Kidney capillary endothelial cell (primary cell): ENCODE measurements at places on chromosomes 13 and 19.

- no peak for DNase-seq
Observed at GRCh38 chr13:38952827-38953226, 37.8 kb downstream of the STOML3 start.

DNA sequence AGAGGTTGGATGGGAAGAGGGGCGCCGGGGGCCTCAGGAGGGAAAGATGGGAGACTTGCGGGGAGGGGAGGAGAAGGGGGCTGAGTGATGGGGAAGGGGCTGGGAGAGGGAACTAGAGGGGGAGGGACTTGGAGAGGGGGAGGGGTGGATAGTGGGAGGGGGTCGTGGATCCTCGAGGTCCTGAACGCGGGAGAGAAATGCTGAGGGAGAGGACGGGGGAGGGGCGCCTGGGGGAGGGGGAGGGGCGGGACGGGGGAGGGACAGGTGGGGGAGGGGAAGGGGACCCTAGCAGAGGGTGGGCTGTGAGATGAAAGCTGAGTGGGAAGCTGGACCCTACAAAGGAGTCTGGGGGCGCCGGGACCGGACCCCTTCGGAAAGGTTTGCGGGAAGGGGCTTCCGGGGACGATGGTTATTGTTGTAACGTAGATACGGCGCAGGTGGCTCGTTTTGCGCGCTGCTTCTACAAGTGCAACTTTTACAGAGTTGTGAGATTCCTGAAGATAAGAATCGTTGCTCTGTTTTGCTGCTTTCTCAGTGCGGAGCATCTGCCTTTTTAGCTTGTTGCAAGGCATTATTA lies 418 bp downstream of the ZNF444 start:
- no peak for DNase-seq

- no peak for DNase-seq
Observed at GRCh38 chr13:100197591-100198365, 108.9 kb downstream of the PCCA start.

DNA sequence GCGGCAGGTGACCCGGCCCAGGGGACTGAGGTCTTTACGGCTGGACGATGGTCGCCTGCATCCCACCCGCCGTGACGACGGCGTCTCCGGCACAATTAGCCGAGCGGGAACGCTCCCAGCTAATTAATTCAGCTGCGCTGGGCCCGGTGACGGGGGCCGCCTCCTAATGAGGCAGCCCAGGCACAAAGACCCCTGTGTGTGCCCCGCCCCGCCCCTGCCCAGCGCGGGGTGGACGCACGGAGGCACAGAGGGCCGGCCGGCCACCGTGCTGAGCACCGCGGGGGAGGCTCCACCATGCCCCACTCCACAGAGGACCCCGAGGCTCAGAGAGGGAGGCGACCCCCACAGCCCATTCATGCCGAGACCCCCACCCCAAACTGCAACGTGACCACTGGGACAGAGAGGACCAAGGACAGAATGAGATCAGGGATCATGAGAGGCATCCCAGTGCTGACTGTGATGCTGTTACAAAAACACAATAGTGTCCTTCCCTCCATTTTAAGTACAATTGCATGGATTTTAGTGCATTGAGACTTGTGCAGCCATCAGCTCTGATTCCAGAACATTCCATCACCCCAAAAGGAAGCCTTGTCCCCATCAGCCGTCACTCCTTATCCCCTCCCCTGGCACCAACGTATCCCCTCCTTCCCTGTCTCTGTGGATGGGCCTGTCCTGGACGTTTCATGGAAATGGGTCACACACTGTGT lies 17.0 kb downstream of the EFNA2 start:
- DNase-seq = no peak

DNA sequence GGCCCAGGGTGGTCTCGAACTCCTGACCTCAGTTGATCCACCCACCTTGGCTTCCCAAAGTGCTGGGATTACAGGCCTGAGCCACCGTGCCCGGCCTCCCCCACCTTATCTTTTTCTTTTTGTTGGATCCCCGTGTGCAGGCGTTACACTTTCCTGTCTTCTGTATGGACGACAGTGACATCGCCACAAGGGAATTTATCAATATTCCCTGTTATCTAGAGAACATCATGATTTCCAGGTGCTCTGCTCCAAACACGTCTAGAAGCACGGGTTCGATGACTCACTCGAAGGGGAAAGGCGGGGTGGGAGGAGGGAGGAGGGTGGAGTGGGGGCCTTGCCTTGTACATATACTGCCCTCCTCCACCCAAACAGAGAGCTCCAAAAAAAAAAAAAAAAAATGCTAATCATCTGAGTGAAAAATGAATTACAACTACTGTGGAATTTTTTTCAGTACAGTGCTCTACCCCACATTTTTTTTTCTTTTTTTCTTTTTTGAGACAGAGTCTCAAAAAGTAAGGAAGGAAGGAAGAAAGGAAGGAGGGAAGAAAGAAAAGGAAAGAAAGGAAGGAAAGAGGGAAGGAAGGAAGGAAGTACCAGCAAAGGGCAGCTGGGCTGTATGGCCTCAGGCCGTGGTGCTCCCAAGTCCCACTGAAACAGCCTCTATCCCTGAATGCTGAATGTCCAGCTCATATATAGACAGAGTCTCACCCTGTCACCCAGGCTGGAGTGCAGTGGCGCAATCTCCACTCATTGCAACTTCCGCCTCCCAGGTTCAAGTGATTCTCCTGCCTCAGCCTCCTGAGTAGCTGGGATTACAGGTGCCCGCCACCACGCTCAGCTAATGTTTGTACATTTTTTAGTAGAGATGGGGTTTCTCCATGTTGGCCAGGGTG lies 36.8 kb downstream of the INSR start:
- DNase-seq = no peak

DNA sequence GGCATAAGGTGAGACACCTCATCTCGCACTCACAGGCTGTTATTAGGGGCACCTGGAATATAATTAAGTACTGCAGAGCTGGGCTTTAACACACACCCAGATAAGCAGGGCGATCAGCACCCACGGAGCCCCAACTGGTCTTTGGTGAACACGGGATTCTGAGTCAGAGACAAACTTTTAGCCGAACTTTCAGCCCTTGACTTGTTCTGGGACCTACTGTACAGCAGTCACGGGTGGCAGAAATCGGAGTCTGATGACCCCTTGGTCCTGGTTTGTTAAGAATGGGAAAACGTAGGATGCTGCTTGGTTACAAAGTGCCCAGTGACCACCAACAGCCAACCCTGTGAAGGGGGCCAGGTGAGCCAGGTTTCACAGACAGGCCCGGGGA lies 9.0 kb downstream of the SH3GL1 start:
- DNase-seq = no peak
